ENCODE measurements at places on chromosomes 1 and 21.

GRCh38 chr1:34898330-34898761 is 31.1 kb downstream of the DLGAP3 start:
- no peak for DNase-seq

GRCh38 chr1:34746101-34746500 is 8.7 kb upstream of the GJB5 start:
- no peak for DNase-seq

GRCh38 chr1:68633141-68633919 is 136.4 kb upstream of the DEPDC1 start:
- DNase-seq, result no peak

GRCh38 chr1:226660410-226661182 is 78.5 kb downstream of the ITPKB start:
- DNase-seq, result no peak

DNA sequence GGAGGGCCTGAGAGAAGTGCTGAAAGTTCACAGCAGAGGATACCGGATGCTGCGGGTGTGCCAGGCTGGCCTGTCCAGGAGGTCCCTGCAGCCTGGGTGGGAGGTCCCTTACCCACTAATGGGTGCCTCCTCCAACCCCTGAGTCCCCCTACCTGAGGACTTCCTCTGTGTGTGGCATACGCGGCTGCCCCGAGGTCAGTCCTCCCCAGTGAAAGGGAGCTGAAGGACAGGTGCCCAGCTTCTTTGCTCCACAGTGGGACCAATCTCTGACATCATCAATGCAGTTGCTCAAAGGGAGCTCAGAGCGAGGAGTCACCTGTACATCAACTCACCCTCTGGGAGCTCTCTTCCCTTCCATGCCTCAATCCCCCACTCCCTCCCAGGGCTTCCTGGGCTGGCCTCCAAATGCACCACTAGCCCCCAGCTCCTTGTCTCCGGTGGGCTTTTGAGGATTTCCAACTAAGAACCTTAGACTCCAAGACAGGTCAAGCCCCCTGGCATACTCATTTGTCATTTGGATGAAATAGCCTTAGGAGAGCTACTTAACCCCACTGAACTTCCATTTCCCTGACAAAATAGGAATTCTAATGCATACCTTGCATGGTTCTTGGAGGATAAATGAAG is 53.9 kb downstream of the PDE9A start:
- DNase-seq, result no peak
